ENCODE measurements at places on chromosomes 2 and 18.

- no peak for DNase-seq
Measured at GRCh38 chr2:402721-403120, 114.8 kb upstream of the ALKAL2 start.

GRCh38 chr2:26043862-26044696 lies 10.2 kb downstream of the RAB10 start:
- DNase-seq, result no peak

GRCh38 chr2:160306985-160307384 lies 106.9 kb upstream of the ITGB6 start:
- DNase-seq, result no peak

DNA sequence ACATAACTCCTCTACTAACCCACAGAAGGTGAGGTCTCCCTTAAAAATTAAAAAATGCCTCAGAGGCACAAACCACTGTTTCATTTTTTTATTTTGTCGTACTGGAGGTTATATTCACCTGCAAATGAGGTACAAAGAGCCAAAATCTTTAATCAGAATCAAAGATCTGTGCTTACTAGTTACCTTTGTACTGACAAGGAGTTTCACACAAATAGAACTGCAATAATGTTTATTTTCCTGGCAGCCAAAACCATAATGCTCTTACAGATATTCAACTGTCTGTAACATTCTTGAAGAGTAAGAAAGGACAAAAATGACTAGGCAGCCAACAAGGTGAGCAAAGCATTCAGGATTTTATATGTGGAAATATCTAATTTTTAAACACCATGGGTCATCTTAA lies 105.1 kb upstream of the NOL4 start:
- no peak for DNase-seq

DNA sequence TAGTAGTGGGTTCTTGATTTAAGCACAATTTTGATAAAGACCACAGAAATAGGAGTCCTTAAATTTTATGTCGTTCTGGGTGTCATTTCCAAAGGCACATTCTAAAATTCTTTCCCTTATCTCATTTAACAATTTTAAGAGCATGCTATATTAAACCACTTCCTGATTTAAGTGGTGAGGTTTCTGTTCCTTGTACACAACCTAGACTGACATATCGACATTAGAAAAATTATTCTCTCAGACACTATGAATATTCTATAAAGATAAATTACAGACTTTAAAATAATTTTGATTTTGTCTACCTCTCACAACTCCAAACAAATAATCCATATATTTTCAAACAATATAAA lies 923.8 kb downstream of the LRP1B start:
- DNase-seq, result no peak

DNA sequence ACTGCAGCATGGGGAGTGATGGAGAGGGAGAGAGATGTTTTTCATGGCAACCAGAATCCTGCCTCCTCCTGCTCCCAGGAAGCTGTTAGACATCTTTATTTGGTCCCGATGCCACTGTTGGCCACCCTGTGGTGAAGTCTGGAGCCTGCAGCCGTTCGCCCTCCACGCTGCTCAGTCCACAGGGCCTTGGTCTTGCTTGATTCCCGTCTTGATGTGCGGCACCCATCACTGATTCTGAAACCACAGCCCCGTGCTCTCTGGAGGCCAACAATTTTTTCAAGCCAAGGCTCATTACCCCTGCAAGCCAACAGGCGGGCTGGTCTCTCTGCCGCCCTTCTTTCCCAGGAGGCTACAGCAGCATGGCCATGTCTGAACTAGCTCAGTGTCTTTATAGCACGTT lies 24.5 kb downstream of the SIGLEC15 start:
- DNase-seq, result no peak

GRCh38 chr2:195252018-195252417 lies 405.0 kb upstream of the SLC39A10 start:
- DNase-seq, result no peak

GRCh38 chr2:62858231-62858832 lies 152.8 kb downstream of the EHBP1 start:
- DNase-seq, result no peak

- DNase-seq, result no peak
Measured at GRCh38 chr2:174328961-174329715, 5.6 kb upstream of the SP9 start.

DNA sequence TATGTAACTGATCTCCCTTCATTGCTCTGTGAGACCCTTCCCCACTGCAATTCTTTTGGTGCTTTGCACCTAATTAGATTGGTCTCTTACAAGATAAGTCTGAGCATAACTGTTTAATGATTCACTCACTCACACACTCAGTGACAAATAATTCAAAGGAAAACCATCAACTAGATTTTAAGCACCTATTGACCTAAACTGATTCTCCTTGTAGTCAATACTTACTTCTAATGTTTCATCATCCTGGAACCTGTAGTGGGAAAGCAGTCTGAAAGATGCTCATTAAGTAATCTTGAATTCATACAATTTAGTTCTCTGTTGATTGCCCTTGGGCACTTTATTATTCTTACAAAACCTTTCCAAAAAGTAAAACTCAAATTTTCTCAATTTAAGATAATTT lies 74.3 kb upstream of the COL5A2 start:
- no peak for DNase-seq

GRCh38 chr2:108314586-108315296 lies 26.0 kb downstream of the SULT1C2 start:
- DNase-seq, result no peak

- DNase-seq, result no peak
Measured at GRCh38 chr2:174666312-174666711, 68.7 kb upstream of the WIPF1 start.

DNA sequence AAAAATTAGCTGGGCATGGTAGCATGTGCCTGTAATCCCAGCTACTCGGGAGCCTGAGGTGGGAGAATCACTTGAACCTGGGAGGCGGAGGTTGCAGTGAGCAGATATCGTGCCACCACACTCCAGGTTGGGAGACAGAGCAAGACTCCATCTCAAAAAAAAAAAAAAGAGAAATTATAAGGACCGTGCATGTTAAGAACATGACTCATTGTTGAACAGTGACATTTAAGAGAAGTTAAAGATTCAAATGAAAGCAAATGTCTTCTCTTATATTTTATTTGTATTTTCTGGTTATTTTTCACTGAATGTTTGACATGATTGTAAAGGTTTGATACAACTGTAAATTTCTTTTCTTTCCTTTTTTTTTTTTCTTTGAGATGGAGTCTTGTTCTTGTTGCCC lies 69.6 kb downstream of the APLF start:
- no peak for DNase-seq

DNA sequence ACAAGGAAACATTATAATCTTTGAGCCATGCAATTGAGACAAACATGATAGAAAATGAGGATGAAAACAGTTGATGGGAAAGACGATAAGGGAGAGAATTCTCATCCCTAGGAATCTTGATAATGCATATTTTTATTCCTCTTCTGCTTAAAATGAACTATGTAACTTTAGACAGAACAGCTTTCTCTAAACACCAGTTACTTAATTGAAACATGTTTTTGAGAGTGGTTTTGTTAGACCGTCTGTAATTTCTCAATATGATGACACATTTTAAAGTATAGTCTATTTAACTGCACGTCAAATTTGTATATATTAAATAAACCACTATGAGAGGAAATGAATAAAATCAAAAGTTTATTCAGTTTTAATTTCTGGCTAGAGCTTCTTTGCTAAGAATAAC lies 1453.9 kb upstream of the NXPH2 start:
- DNase-seq, result no peak

- no peak for DNase-seq
Measured at GRCh38 chr2:72932045-72932740, 14.9 kb downstream of the EMX1 start.

DNA sequence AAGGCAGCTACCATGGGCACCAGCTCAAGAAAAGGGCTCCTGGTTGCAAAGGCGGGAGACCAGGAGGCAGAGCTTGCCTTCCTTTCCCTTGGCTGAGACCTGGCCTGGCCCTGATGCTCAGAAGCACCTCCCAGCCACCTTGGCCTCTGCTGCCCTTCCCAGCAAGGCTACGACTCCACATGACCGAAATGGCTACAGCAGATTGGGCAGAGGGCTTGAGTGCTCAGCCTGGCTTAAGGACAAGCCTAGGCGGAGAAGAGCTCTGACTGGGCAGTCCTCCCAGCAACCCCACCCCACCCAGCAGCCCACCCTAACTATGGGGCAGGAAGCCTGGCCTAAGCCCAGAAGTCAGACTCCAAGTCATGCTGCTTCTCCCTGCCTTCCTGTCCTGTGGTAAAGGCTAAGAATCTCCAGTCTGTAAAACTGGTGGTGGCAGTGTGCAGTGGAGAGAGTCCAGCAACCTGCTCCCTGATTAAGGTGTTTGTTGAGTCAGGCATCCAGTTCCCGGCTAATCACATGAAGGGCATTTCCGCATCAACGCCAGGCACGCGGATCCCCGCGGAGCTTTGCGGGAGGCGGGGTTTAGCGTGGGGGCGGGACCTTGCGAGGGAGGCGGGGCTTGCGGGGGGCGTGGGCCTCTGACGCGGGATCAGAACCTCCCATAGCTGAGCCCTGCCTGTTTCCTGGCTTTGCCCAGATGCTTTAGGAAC lies 256.0 kb downstream of the BCL11A start:
- DNase-seq, result no peak

- DNase-seq, result no peak
Measured at GRCh38 chr2:160956243-160956802, 203.9 kb upstream of the TANK start.

DNA sequence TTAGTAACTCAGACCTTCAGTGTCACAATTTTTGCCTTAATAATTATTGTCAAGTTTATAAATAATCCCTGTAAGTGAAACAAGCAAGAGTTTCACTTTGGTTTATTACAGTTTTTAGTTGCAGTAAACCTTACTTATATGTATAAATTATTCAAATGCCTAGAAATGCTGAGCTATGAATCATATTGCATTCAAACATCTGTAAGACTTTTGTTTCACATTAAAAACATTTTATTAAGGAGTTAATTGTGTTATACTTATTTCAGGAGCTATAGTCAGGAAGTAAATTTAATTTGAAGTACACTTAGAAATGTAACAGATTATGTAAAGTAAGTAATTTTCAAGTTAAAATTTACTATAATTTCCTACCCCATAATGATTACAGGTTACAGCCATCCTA lies 3.9 kb upstream of the ETAA1 start:
- DNase-seq, result no peak

GRCh38 chr18:58258692-58259342 lies 214.8 kb downstream of the NEDD4L start:
- no peak for DNase-seq

- DNase-seq, result no peak
Measured at GRCh38 chr2:40348665-40349064, 103.2 kb downstream of the SLC8A1 start.

GRCh38 chr18:25176518-25177042 lies 175.4 kb downstream of the ZNF521 start:
- no peak for DNase-seq

DNA sequence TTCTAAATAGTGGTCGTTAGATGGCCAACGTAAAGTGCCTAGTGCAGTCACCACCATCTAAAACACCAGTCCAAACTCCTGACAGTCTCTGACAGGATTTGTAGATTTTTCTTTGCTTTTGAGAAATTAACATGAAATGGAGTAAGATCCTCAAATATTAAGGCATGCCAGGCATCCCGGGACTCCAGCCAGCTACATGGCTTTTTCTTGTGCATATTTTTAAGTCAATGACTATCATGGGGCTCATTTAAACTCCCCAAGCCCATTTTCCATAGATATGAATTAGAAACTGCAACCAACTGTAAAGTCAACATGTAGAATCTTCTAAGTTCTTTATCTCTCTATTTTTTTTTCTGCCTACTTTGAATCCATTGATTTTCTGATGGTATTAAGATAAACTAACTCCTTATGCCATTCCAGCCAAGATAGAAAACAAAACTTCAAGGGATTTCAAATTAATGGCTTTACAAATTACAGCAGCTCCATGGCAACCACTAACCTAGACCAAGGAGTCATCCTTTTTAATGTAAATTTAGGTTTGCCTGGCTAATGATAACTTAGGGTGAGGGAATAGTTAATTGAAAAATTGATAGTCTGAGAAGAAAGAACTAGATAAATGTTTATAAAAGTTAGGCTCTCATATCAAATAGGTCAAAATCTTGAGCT lies 764.1 kb upstream of the NXPH2 start:
- DNase-seq, result no peak

DNA sequence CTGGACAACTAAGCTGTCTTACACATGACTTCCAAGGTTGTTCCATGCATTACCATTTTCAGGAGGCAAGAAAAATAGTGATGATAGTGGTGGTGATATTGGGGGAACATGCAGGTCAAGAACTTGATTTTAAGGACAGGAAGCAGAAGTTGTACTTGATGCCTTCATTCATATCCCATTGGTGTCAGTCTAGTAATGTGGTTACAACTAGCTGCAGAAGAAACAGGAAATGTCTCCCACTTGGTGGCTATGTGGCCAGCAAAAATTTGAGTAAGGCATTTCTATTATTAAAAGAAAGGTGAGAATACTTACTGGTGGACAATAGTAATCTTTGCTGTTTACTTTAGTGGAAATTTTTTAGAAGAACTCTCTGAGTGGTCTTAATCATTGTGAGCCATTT lies 103.4 kb downstream of the ALMS1 start:
- no peak for DNase-seq

DNA sequence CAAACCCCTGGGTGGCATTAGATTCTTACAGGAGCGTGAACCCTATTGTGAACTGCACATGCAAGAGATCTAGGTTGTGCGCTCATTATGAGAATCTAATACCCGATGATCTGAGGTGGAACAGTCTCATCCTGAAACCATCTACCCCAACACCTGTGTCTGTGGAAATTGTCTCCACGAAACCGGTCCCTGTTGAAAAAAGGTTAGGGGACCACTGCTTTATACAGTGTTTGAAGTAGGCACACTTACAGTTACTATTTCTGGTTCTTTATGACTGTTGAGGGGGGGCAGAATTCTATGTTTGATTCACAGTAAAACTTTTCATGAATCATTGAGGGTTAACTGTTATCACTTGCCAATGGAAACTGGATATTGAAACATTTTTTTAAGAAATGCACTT lies 72.0 kb downstream of the RIF1 start:
- DNase-seq, result no peak

- DNase-seq, result no peak
Measured at GRCh38 chr2:234251326-234252271, 201.1 kb downstream of the SPP2 start.

DNA sequence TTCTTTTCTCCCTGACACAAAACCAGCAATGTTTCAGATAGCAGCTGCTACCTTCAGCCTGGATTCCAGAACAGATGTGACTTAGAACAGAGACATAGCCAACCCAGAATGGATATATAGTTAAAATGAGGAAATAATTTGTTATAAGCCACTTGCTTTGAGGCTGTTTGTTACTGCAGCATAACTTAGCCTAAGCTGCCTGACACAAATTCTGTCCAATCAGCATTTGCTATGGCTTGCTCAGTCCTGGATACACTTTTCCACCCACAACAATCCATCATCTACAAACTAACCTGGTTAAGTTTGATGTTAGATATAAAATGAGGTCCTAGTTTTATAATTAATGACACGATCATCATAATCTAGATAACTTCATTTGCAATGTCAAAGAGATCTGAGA lies 480.4 kb downstream of the NR4A2 start:
- DNase-seq, result no peak

Data from DMS79 (cell line).